Kidney epithelial cell (primary cell): ENCODE measurements at places on chromosomes 1 and 21. TPM values are rescaled to one million over a fixed set of nuclear protein-coding genes. Genes with fewer than 3 reads are reported as not detected.

GRCh38 chr1:87464022-87464490 is 135.4 kb downstream of the LMO4 start:
- no peak for DNase-seq

The OR10J1 gene
- not detected in 2 replicates for total RNA-seq

DNA sequence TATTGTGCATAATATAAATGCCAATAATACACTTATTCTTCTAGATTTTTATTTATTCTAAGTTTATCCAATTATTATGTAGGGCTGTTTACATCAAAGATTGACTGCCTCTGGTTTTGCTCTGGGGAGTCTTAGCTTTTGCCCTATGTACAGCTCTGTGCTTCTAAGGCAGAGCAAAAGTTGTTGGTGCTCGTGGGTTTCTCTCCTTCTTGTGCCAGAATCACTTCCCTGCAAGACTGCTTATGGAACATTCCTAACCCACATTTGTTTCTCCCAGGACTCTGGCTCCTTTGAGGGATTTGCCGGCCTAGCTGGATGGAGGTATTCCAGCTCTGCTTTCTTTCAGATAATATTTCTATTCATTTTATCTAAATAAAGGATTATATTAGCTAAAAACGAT is 849.1 kb downstream of the USP25 start:
- DNase-seq, result no peak

GRCh38 chr1:42172381-42173133 is 8.0 kb upstream of the GUCA2A start:
- no peak for DNase-seq

GRCh38 chr1:36869054-36869453 is 165.3 kb downstream of the GRIK3 start:
- DNase-seq, result no peak

DNA sequence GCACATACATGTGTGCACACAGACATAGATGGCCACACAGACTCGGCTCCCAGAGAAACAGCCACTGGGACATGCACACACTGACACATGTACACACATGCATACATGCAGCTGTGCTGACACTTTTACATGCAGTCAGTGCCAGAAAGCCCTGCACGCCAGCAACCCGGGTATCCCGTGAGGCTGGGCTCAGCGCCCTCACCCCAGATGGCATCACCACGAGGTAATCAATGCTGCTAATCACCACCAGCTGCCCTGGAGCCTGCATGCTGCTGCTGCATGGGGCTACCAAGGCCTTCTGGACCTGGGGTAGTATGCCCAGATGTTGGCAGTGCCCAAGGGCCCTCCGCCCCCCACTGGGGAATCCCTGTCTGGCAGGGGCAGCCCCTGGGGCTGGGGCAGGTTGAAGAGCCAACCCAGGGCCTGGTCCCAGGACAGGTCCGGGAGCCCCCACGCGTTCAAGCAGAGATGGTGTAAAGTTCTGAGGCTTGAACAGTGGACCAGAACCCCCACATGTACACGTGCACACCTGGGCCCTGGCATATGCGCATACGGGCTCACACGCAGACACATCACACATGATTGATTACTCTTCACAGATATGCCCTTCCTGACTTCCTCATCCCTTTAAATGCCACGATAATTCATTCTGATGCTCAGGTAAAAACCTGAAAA is 2.7 kb upstream of the COL16A1 start:
- DNase-seq, result no peak

The PPM1J gene
- total RNA-seq, result 2.1 and 2.3 TPM in 2 replicates

GRCh38 chr1:108892356-108893140 is 15.8 kb downstream of the GPSM2 start:
- DNase-seq, result no peak

The PROX1 gene
- total RNA-seq, result 0.88 and 0.96 TPM in 2 replicates

DNA sequence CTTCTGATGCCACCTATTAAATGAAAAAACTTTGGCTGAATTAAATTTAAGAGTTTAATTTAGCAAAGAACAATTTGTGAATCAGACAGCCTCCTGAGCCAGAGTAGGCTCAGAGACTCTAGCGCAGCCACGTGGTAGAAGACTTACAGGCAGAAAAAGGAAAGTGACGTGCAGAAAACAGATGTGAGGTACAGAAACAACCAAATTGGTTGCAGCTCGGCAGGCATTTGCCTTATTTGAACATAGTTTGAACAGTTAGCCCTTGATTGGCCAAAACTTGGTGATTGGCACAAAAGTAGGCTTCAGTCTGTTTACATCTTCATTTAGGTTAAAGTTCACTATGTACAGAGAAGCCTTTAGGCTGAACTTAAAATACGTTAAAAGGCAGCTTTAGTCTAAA is 22.9 kb downstream of the TCP10L start:
- DNase-seq, result peak; percentile 10

DNA sequence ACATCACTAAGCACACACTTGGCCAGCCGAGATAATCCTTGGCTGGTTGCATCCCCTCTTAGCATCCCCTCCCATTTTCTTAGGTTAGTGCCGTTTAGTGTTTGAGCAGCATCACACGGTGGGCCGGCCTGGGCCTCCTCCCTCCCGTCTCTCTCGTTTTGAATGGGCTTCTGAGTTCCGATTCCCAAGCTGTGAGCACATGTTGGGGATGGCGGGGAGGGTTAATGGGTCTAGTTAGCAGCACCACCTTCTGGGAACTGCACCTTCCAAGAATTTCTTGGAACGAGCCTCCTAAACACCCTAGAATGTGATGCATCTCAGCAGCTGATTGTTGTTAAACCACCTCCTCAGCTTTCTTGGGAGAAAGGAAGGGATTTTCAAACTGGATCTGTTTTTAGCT is 73.3 kb downstream of the CNIH3 start:
- no peak for DNase-seq

DNA sequence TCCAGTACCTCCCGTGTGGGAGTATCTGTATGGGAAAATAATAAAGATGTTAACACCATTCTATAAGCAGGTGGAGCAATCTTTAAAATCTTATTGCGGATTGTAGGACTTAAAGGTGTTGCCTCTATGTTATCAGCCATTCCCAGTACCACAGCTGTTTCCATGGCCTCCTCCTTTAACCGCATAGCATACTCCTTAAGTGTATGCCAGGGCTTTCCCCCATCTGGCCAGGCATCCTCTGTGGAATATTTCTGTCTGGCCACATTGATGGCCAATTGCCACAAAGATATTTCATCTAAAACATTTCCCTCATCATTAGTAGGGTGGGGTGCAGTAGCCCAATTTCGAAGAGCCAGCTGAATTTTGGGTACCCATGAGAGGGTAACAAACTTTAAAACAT is 7.3 kb upstream of the STUM start:
- no peak for DNase-seq

DNA sequence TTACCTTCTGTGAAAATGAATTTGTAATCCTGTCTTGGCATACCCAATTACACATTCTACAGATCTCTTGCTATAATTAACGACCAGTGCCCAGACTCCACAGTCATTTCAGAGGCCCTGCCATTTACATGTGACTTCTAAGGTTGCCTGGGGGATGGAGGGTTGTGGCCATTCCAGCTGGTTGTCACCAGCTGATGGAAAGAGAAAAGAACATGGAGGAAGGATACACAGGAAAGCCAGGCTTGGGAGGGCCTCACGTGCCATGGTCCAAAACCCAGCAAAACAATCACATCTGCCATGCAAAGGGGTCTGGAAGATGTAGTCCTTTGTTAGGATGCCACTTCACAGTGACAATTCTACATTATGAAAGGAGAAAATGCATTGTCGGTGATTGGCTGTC is 59.3 kb downstream of the LAMC2 start:
- no peak for DNase-seq

GRCh38 chr1:174643206-174643605 is 195.4 kb downstream of the GPR52 start:
- DNase-seq, result no peak

DNA sequence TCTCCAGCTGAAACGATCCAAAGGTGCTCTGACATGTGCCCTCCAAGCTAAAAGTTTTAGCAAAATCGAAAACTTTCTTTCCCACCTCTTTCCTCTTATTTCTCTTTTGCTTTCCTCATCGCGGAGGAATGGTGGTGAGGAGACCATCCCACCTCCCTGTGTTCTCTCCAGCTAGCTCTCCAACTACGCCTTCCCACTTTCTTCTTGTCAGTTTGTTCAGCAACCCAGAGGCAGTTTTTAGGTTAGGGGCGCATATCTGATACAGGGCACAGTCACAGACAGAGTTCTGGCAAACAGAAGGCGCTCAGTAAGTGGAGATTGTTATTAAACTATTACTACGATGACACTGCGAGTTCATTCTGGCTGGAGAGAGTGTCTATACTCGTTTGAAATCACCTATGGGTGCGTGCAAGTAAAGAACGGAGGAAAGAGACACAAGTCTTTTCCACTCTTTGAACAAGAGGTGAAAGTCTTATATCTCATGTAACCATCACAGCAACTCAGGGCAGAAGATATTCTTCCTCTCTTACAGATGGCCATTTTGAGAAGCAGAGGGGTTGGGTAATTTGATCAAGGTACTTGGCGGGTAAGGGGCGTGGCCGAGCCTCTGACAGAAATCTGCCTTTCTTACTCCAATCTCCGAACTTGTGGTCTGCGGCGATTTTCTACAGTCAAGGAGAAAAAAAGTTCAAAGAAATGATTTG is 13.9 kb downstream of the HLX start:
- DNase-seq, result no peak

The AXDND1 gene
- 0.34 and 0.50 TPM in 2 replicates for total RNA-seq

- DNase-seq, result no peak
These were observed 91.2 kb upstream of the NGF start for GRCh38 chr1:115429241-115429640.

The CFHR4 gene
- not detected in 2 replicates for total RNA-seq

The LCE3B gene
- not detected in 2 replicates for total RNA-seq

The CD5L gene
- not detected in 2 replicates for total RNA-seq

GRCh38 chr1:176880955-176881595 is 283.4 kb downstream of the ASTN1 start:
- DNase-seq, result no peak

The APOBEC4 gene
- total RNA-seq, result not detected in 2 replicates

GRCh38 chr1:67860776-67861175 is 27.5 kb upstream of the GNG12 start:
- no peak for DNase-seq

The PTGER3 gene
- 0.29 and 1.4 TPM in 2 replicates for total RNA-seq

- no peak for DNase-seq
These were observed 657.4 kb upstream of the ADGRL4 start for GRCh38 chr1:79663916-79664315.

The GSTM1 gene
- 9.7 and 16.3 TPM in 2 replicates for total RNA-seq

DNA sequence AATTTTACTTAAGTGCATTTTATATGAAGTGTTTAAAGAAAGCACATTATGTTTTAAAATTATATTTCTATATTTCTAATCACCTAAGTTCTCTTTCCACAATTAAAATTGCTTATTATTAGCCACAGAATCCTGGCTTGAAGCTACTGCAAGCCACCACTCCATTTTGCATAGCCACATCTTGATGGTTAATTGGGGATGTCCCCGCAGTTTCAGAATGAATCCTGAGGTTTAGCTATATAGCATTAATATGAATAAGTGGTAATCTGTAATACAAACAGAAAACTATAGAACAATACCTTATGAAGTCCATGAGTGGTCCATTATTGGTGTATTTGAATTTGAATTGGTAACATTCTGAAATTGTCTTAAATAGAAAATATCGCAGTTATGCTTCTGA is 11.6 kb upstream of the GOLPH3L start:
- DNase-seq, result no peak

DNA sequence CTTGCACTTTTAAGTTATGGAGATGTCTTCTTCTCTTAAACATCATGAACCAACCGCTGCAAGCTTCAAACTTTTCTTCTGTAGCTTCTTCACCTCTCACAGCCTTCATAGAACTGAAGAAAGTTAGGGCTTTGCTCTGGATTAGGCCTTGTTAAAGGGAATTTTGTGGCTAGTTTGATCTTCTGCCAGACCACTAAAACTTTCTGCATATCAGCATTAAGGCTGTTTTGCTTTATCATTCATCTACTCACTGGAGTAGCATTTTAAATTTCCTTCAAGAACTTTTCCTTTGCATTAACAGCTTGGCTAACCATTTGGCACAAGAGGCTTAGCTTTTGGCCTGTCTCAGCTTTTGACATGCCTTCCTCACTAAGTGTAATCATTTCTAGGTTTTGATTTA is 43.0 kb upstream of the RGL1 start:
- DNase-seq, result no peak

DNA sequence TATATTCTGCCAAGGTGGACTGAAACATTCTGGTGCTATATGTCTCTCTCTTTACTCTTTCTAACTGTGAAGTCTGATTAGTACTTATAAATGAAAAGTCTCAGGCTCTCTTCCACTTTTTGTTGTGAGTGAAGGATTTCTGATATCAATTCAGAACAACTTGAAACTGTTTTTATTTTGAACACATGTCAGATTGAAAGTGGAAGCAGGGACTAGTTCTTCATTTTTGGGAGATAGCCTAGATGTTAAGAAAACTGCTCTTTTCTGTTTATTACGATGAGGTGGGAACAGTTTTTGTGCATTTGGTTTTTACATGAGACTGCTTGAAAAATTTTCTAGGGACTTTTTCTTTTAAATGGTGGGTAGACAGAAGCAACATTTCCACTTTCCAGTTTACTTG is 14.5 kb upstream of the GBP3 start:
- no peak for DNase-seq

The RAB3B gene
- 35.9 and 36.8 TPM in 2 replicates for total RNA-seq

DNA sequence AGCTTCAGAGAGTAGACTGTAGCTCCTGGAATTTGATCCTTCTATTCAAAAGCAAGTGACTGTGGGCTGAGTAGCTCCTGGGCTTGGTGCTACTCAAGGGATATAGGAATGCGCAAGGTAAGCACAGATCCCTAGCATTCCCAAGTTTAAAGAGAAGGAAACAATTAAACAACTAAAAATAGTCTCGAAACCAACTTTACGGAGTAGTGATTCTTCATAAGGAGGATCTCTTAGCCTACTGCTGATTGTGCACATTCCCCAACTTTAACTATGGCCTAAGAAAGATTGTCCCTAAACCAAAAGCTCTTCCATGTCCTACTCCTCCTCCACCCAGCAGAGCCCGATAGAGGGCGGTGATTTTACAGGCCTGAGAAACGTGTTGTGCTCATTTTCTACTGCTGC is 226.5 kb upstream of the CAMK1G start:
- DNase-seq, result no peak

The GJA4 gene
- not detected in 2 replicates for total RNA-seq

DNA sequence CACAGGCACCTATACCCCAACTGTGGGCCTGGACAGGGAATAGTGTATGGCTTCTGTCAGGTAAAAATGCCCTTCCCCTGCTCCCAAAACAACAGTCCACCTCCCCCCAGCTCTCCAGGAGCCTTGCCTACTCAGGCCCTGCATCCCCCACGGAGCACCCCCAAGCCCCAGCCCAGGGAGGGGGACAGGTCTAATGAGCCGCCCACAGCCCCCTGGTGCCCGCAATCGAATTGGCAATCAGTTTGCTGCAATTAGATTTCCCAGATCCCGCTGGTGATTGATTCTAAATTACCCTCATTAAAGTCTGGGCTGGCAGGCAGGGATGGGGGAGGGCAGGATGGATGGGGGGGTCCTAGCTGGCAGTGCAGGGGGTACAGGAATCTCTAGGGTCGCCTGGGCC is 8.1 kb downstream of the SDC3 start:
- no peak for DNase-seq

The TEKT2 gene
- 0.25 and 0.48 TPM in 2 replicates for total RNA-seq

The NBPF4 gene
- not detected in 2 replicates for total RNA-seq

GRCh38 chr1:36913484-36914060 is 120.7 kb downstream of the GRIK3 start:
- DNase-seq, result no peak

The HTR6 gene
- not detected in 2 replicates for total RNA-seq

- no peak for DNase-seq
These were observed 179.1 kb downstream of the PSMG1 start for GRCh38 chr21:39003982-39004633.

The ALPL gene
- total RNA-seq, result 5.1 and 7.3 TPM in 2 replicates
